ENCODE measurements at places on chromosomes 3 and 15.

- DNase-seq = no peak
Observed at GRCh38 chr3:188574885-188575284, 420.9 kb downstream of the LPP start.

GRCh38 chr15:70664494-70664893 lies 98.9 kb downstream of the UACA start:
- DNase-seq = no peak

GRCh38 chr3:87732294-87732693 lies 326.5 kb downstream of the CGGBP1 start:
- DNase-seq = no peak

- peak; percentile 47 for DNase-seq
Observed at GRCh38 chr15:40857601-40858341, 13.9 kb downstream of the SPINT1 start.

DNA sequence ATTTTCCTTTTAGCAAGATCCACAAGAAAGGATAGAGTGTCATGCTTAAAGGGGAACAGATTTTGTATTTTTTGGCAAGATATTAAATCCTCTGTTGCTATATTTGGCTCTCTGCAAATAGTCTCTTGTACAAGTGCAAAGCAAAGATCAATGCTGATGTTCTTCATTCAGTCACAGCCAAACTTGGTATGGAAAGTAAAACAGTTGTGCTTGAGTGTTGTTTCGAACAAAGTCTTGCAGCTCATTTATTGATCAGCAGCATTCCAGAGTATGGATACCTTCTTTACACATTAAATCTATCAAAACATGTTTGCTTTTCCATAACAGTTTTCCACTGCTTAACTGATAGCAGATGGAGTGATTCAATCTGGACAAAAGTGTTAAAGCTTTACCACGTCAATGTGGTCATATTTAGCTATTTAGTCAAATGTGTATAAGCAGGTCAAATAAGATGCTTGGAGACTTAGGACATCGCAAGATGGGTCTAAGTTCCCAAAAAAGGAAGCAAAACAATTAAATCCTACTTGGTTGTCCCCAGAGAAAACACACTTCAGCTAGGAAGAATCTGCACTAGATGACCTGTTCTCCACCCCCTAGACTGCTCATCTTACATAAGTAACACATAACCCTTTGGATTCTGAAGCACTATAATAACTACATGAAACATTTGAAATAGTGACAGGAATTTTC lies 52.4 kb downstream of the VGLL3 start:
- no peak for DNase-seq

GRCh38 chr15:88725305-88726210 lies 77.7 kb upstream of the ACAN start:
- no peak for DNase-seq
